GM12878 (cell line): ENCODE measurements at places on chromosomes 13 and 19.

GRCh38 chr13:107231944-107232343 is 664.0 kb upstream of the ARGLU1 start:
- no peak for DNase-seq

- no peak for DNase-seq
Observed at GRCh38 chr13:96646515-96647211, 347.6 kb downstream of the OXGR1 start.

DNA sequence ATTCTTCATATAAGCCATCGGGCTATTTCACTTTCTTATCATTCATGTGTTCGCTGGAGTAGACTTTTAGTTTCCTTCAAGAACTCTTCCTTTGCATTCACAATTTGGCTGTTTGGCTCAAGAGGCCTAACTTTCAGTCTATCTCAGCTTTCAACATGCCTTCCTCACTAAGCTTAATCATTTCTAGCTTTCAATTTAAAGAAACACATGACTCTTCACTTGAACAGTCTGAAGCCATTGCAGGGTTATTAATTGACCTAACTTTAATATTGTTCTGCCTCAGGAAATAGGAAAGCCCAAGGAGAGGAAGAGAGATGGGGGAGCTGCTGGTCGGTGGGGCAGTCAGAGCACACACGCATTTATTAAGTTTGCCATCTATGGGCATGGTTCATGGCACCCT is 158.1 kb downstream of the SUCLA2 start:
- no peak for DNase-seq

DNA sequence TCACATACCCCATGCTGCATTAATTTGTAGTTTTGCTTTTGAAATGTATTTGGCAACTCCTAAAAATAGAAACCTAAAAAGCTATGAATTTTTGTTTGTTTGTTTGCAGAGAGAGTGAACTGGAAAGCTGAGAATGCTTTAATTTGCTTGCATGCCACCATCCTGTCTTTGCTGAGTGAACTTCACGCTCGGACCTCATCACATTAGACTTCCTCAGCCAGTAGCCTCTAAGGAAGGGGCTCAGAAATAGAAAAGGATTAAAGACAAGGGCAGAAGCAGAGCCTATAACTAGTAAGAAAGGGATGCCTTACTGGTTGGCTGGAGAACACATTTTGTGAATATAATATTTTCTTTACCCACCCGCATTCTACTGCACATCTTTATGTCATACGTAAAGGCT is 275.1 kb downstream of the DCLK1 start:
- no peak for DNase-seq

GRCh38 chr13:76643596-76643995 is 242.6 kb downstream of the KCTD12 start:
- DNase-seq: no peak

- DNase-seq: no peak
Observed at GRCh38 chr13:28624707-28625432, 34.1 kb upstream of the POMP start.

GRCh38 chr19:6065685-6066374 is 44.5 kb downstream of the RFX2 start:
- DNase-seq: no peak

- no peak for DNase-seq
Observed at GRCh38 chr19:54731191-54731590, 6.9 kb downstream of the KIR3DL3 start.

GRCh38 chr13:27533155-27533643 is 82.8 kb upstream of the MTIF3 start:
- no peak for DNase-seq

GRCh38 chr19:35357867-35358573 is at the start of gene FFAR3:
Gene FFAR3, plus strand, starts transcription at chr19:35358460. Its CDS starts 431 bp downstream, at chr19:35358891.
- no peak for DNase-seq

- DNase-seq: no peak
Observed at GRCh38 chr13:43022934-43023288, 475 bp upstream of the DNAJC15 start.

DNA sequence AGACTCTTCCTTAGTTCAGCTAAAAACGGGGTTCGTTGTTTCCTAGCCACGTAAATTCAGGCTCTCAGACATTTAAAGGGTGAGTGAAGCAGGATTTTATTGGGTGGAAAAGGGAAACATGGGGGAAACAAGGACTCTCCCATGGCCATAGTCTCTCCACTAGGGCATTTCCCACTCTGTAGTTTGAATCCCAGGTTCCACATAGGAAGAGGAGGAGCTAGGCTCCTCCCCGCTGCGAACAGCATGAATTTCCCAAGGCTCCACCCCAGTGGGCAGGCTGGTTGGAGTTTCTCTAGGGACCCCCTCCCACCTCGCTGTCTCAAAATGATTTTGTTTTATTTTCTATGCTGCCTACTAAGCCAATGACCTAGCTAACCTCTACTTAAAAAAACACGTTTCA is 2170.8 kb upstream of the PCDH20 start:
- DNase-seq: no peak

GRCh38 chr19:3904233-3904632 is 23.7 kb downstream of the ATCAY start:
- DNase-seq: no peak

DNA sequence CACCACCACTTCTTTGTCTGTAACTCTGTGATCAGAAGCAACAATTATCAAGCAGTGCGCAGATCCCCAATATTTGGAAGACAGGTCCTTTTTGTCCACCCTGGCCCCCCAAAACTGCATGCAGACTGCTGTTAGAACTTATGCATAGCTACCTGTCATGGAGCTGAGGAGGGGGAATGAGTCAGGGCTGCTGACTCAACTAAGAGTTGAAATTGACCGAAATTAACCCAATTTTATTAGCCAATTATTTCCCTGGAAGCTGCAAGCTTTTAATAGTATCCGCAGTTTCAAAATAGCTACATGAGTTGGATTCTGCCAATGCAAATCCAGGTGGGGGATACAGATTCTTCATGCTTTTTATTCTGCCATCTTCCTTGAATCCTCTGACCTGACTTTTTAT is 14.0 kb upstream of the ZNF491 start:
- DNase-seq: no peak
